ENCODE measurements at places on chromosomes 5 and 9. TPM values are rescaled to one million over a fixed set of nuclear protein-coding genes. Genes with fewer than 3 reads are reported as not detected.

DNA sequence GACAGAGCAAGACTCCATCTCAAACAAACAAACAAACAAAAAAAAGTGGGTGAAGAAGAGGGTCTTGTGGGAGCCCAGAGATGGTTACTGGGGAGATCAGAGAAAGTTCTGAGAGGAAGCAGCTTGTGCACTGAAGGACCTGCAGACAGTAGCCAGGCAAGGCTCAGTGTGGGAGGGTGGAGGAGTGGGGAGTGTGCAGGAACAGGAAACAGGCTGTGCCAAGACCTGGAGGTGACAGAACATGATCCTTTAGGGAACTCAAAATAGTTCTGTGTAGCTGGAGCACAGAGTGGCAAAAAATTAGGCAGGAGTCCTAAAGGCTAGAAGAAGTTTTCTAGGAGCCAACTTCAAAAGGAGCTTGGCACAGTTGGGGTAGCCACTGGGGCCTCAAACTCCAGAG, 19.2 kb upstream of the NANS start:
- DNase-seq: no peak

DNA sequence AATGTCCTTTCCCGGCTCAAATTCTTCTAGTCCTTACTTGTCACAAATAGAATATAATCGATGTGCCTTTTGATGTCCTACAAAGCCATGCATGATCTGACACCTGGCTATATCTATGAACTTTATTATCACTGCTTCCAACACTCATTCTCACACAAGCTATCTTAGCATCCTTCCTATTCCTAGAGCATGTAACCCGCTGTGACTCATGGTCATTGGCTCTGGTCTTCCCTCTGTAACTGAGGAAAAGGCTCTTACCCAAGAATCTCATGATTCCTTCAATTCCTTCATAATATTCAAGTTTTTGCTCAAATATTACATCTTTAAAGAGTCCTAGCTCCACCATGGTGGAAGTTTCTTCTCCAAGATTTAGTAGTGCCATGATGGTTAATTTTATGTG, 480.0 kb upstream of the PAPPA start:
- no peak for DNase-seq

- no peak for DNase-seq
These were observed 50.0 kb downstream of the FCHO2 start for GRCh38 chr5:73005886-73006285.

The TRIM7 gene
- total RNA-seq: not detected

Measured in endothelial cell (in vitro differentiated cells).